Common myeloid progenitor, CD34-positive (primary cell): ENCODE measurements at places on chromosomes 4 and X.

- no peak for DNase-seq
These were observed 823.8 kb downstream of the CCSER1 start for GRCh38 chr4:90951037-90951436.

- DNase-seq = peak; percentile 61
These were observed 15.7 kb downstream of the OFD1 start for GRCh38 chrX:13750204-13750603.

- peak; percentile 61 for DNase-seq
These were observed 79.6 kb downstream of the COMMD8 start for GRCh38 chr4:47383829-47384427.

DNA sequence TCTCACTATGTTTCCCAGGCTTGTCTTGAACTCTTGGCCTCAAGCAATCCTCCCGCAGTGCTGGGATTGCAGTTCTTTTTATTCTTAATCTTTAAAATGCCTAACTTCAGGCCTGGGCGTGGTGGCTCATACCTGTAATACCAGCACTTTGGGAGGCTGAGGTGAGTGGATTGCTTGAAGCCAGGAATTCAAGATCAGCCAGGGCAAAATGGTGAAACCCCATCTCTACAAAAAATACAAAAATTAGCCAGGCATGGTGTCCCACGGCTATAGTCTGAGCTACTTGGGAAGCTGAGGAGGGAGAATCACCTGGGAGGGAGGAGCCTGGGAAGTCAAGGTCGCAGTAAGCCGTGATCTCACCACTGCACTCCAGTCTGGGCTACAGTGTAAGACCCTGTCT, 45.9 kb downstream of the PLS3 start:
- DNase-seq = no peak

GRCh38 chrX:134025986-134026545, 40.7 kb upstream of the GPC3 start:
- DNase-seq = peak; percentile 20

- no peak for DNase-seq
These were observed 41.3 kb upstream of the GPR78 start for GRCh38 chr4:8538703-8539567.

DNA sequence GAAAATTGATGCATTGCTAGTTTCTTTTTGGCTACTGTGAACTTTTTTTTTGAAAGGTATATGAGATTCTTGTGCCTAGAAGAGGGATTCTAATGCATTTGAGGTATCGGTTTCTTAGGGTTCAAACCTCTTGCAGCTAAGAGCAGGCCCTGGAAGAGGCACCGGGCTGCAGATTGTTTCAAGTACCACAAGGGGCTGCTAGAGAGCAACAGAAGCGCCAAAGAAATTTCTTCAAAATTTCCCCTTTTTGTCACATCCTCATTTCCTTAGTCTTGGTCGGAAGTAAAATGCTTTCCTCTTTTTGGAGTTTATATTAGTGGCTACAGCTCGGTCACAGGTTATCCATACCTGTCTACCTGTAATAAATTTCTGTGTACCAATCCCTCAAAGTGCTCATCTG, 89.8 kb downstream of the PDGFRA start:
- DNase-seq = peak; percentile 71

DNA sequence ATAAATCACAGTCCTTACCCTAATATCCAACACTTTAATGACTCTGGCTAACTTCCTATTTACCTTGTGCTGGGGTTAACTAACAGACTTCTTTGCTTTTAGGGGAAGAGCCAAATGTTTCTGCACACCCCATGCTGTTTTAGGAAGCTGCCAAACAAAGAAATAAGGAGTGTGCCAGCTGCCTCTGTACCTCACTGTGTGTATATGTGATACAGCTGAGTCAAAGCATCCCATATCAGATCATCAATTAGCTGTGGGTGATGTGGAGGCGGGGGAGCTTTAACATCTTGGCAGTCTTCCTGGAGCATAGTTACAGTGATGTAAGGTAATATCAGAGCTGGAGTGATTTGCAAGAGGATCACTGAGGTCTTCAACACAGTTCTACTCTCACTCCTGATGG, 95.4 kb downstream of the COL25A1 start:
- no peak for DNase-seq

GRCh38 chr4:7320206-7320797, 114.4 kb downstream of the PSAPL1 start:
- no peak for DNase-seq

DNA sequence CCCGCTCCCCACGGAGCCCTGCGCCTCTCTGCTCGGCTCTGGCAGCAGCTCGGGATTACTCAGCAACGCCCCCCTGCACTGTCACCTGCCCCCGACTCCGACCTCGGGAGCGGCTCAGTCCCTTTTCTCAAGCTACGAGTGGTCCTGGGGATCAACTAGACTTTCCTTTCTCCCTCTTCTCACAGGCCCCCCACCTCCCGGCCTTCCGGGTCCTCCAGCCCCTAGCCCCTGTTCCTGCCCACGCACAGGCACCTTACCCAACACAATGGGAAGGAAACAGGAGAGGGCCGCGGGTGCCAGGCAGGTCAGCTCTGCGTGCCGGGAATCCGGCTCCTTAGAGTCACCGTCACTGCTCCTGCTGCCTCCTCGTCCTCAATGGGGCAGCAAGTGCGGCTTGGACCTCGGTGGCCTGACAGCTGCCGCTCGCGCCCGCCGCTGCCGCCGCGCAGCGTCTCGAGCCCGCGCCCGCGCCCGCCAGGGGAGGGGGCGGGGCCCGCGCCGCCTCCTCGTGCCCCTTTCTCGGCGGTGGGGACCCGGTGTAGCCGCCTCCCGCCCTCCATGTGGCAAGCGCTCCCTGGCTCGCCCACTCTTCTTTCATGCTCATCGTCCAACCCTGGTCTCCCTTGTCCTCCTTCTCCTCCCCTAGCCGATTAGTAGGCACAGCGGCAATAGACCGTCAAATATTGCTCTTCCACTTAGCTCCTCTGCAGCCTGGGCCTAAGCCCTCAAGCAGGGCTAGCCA, at the start of gene RAB9B:
RAB9B (minus strand) TSS at position 455 of the 742 bp plus-strand sequence. CDS start 6,473 bp downstream, outside the sequence.
- DNase-seq = peak; percentile 84

DNA sequence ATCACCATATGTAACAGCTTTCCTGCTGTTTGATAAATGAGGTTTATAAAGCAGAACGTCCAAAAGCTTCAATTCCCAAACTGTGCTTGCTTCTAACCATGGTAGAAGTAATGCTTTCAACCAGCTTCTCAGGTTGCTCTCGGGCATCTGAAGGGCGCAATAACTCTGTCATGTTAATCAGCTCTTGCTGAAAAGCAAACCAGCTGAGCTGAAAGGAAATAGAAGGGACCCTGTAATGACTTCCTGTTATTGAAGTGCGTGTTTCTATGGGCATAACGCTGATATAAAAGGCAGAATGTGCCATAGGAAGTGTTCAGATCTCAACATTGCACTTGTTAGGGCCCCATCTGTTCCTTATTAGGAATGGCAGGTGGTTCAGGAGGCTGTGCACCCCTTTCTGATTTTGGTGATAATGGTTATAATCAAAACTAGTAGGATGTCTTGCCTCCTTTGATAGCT, 21.2 kb downstream of the HERC3 start:
- peak; percentile 93 for DNase-seq

GRCh38 chrX:18099745-18100144, 120.9 kb downstream of the BEND2 start:
- DNase-seq = no peak

GRCh38 chr4:47577779-47578553, 92.9 kb downstream of the ATP10D start:
- no peak for DNase-seq

- no peak for DNase-seq
These were observed 92.3 kb upstream of the SLC7A11 start for GRCh38 chr4:138334346-138335016.

- DNase-seq = no peak
These were observed 33.1 kb downstream of the NSUN7 start for GRCh38 chr4:40782876-40783275.
